ENCODE measurements at places on chromosomes 7 and 10.

- DNase-seq = no peak
Observed at GRCh38 chr7:12913002-12913401, 225.6 kb downstream of the ARL4A start.

GRCh38 chr10:108203905-108204527 is 1039.5 kb upstream of the SORCS1 start:
- no peak for DNase-seq

DNA sequence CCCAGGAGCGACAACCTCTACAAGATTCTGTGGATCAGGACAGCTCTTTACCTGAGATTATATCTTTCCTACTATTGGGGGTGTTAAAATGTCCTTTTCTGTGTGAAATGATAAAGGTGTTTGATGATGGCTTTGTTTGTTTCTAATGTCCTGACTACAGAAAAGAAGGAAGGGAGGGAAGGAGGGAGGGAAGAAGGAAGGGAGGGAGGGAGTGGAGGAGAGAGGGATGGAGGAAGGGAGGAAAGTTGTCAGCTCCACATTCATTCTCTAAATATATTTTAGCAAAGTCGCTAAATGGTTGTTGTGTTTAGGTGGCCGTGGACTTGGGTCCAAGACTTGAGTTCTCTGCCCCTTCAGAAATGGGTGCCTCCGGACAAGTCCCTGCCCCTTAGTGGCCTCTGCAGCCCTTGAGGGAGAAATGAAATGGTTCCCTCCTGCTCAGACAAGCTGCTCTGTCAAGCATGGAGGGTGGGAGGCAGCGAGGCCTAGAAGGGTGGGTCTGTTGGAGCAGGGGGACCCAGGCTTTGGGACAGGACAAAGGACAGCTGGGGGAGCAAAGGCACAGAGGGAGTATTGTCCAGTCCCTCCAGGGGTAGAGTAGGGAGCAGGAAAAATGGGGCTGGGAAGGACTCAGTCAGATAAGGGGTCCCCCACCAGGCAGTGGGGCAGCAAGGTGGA is 4.4 kb downstream of the RGS10 start:
- DNase-seq = no peak

- DNase-seq = no peak
Observed at GRCh38 chr7:91082852-91083495, 181.3 kb upstream of the FZD1 start.

GRCh38 chr10:57145548-57145947 is 784.5 kb upstream of the ZWINT start:
- DNase-seq = no peak

Measured in DMS153 (cell line).